ENCODE measurements at places on chromosomes 3 and 15.

- DNase-seq, result peak; percentile 77
Measured at GRCh38 chr15:89206908-89207331, 14.5 kb downstream of the RLBP1 start.

DNA sequence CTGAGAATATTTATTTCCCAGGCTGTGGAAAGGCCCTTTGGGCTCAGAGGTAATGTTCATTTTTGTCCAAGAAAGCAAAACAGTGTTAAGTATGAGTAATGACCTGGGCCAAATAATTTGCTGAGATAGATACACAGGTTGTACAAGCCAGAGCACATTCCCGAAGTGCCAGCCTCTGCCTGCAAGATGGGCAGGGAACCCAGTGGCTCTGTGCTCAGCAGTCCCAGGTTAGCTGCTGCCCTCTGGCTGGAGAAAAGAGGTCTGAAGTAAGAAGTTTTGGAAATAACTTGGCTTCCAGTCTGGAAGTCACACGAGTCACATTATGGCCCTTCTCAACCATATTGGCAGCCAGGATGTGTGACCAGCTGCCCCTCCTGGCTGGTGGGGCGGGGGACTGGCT lies 20.2 kb downstream of the MYZAP start:
- DNase-seq, result peak; percentile 20

GRCh38 chr15:65902373-65902772 lies 33.1 kb downstream of the RAB11A start:
- peak; percentile 81 for DNase-seq

DNA sequence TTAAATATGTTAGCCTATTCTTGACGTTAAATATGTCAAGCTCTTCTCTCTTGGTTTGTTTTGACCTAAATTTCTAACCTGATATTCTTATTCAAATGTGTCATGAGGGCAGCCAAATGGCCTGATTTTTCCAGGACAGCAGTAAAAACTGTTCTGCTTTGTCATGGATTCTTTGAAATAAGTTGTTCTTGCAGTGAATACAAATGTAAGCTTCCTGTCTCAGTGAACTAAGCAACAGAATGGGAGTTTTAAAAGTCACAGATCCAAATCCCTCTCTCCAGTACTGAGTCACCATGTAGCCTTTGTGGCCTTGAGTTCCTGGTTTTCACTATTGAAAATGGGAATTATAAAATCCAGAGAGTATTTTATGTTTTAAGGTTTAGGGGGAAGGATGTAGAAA lies 301.8 kb downstream of the NLGN1 start:
- DNase-seq, result no peak

GRCh38 chr3:127043041-127043641 lies 60.2 kb downstream of the PLXNA1 start:
- DNase-seq, result no peak

DNA sequence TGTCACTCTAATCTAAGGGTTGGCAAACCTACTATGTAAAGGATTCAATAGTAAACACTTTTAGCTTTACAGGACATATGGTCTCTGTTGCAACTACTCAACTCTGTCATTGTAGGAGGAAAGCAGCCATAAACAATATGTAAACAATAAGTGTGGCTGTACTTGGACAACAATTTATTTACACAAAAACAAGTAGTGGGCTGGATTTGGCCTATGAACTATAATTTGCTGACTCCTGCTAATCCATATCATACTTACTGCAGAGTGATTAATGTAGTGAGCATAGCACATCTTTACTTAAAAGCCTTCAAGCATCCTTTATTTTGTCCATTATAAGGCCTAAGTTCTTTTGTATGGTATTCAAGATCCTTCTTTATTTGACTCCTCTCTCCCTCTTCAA lies 441.9 kb downstream of the ZIC1 start:
- no peak for DNase-seq

DNA sequence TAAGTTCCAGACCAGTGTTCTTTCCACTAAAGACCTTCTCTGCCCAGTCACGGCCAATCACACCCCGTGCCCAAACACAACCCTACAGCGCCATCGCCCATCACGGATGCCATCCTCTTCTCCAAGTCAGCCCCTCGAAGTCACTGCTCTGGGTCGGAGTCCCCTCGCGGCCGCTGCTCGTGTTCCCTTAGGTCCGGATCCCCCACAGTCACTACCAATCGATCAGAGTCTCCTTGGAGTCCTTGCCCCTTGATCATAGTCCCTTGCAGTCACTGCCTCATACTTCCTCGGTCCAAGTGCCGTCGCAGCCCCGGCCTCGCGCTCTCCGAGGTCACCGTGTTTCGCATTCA lies 461 bp downstream of the PCYT1A start:
- DNase-seq, result no peak

DNA sequence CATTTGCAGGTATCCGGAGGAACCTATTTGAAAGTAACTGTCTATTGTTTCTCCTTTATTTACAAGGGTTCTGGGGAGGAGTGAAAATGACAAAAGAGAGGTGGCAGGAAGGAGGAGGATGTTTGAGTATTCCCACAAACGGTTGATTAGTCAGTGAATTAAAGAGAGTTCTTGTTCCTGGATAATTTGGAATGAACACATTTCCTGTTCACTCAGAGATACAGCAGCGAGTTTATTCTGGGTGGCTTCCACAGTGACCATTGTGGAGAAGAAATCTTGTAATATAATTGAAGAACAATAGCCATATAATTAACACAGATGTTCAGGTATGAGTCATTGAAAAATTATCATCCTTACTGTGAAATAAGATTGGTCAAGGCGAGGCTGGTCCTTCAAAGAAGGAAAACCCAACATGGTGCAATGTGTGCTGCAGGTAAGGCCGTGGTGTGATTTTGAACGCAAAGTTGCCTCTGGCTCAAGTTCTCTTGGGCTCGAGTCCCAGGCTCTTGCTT lies 77.3 kb downstream of the NFKBIZ start:
- DNase-seq, result peak; percentile 7

GRCh38 chr15:100937171-100937570 lies 18.0 kb downstream of the LRRK1 start:
- no peak for DNase-seq

- DNase-seq, result no peak
Measured at GRCh38 chr3:18007980-18008379, 265.5 kb upstream of the TBC1D5 start.

GRCh38 chr15:55108858-55109518 lies 87.8 kb downstream of the RSL24D1 start:
- DNase-seq, result peak; percentile 59

- DNase-seq, result no peak
Measured at GRCh38 chr3:167899093-167899492, 163.6 kb downstream of the SERPINI1 start.

GRCh38 chr3:184812662-184813042 lies 686 bp downstream of the VPS8 start:
- no peak for DNase-seq

- DNase-seq, result no peak
Measured at GRCh38 chr3:37670961-37671483, 190.7 kb upstream of the CTDSPL start.

GRCh38 chr15:41930221-41930866 lies 36.5 kb upstream of the SPTBN5 start:
- no peak for DNase-seq

GRCh38 chr3:193297421-193297820 lies 56.4 kb downstream of the PLAAT1 start:
- no peak for DNase-seq

- no peak for DNase-seq
Measured at GRCh38 chr3:65924762-65925161, 114.0 kb downstream of the MAGI1 start.

- DNase-seq, result peak; percentile 36
Measured at GRCh38 chr15:67968564-67968963, 85.6 kb upstream of the PIAS1 start.

GRCh38 chr15:41809121-41809520 lies 18.8 kb upstream of the JMJD7 start:
- no peak for DNase-seq

DNA sequence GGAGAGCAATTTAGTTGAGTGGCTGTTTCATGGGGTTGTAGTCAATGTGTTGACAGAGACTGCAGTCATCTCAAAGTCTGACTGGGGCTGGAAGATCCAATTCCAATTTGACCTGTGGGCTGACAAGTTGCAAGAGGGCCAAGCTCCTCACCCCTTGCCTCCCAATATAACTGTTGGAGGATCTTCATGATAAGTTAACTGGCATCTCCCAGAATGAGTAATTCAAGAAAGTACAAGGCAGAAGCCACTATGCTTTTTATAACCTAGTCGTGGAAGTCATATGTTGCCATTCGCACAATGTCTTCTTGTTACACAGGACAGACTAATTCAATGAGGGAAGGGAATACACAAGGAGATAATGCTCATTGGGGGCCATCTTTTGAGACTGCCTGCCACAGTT lies 29.1 kb downstream of the GPR15 start:
- no peak for DNase-seq

- DNase-seq, result no peak
Measured at GRCh38 chr3:188938999-188939398, 232.8 kb upstream of the TPRG1 start.

GRCh38 chr15:88375234-88375927 lies 91.8 kb downstream of the MRPL46 start:
- no peak for DNase-seq

- DNase-seq, result no peak
Measured at GRCh38 chr3:150426292-150426691, 18.2 kb downstream of the TSC22D2 start.

GRCh38 chr15:82931221-82931620 lies 21.3 kb downstream of the HOMER2 start:
- no peak for DNase-seq

- no peak for DNase-seq
Measured at GRCh38 chr15:91447991-91448644, 348.1 kb downstream of the SV2B start.

GRCh38 chr15:100592898-100593297 lies 9.1 kb downstream of the LINS1 start:
- no peak for DNase-seq

DNA sequence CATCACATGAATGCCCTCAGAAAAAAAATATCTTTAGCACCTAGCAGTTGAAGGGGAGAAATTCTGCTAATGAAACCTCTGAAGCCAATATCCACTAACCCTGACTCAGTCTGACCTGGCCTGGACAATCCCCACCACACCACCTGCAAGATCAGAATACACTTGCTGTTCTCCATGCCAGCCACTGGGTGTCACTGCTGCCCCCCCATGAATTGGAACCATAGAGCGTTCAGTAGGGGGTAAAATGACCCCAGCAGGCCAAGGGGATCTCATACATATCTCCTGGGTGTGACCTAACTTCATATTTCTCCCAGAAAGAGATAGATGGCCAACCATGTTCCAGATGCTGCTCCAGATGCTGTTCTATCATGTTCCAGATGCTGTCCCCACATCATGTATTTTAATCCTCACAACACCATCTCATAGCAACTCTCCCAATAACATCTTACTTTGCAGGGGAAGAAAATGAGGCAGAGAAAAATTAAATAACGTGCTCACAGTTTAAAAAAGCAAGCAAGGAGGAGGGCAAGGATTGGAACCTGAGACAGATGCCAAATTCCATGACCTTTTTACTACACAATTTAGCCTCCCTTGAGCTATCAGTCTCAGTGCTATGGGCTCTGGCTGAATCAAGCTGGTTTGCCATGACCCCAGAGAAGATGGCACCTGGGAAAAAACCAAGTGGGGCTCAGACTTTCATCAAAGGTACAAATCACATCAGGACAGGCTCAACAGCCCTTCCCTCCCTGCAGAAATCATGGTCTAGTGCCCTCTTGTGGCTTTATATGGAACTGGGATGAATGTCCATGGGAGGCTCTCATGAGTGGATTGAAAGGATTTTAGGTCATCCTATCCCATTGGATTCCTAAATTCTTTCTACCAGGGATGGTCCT lies 12.4 kb downstream of the NTRK3 start:
- DNase-seq, result peak; percentile 21

- DNase-seq, result no peak
Measured at GRCh38 chr3:6444888-6445658, 415.8 kb upstream of the GRM7 start.

DNA sequence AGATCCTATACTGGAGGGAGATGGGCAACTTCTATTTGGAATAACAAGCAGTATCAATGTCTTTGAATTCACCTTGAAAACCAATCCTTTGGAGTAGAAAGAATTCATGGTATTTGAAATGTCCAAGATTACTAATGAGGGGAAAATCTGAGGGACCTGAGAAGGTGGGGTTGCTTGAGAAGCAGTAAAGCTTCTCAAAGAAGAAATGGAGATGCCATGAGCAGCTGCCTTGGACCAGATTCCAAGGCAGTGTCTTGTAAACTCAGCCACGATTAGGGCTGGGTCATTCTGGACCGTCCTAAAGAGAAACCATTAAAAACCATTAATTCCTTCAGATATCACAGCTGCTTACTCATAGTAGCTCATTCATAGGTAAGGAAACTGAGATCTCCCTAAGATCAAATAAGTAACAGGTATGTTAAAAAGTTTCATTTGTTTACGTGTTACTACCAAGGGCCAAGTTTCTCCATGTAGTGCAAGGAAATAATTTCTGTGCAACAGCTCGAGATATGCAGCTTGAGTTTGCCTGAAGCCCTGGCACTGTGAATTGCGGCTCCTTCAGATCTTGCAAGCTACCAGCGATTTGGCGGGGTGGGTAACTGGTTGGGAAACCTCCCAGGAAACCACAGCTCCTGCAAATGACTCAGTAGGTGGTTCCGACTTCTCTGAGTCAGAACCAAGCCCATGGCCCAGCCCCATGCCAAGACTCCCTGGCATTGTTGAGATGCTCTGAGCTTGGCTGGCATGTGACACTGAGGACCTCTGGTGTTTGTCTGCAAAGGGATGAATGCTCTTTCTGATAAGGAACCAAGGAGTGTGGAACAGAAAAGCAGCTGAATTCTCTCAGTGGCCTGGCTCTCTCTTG lies 296.8 kb downstream of the RORA start:
- no peak for DNase-seq

- DNase-seq, result no peak
Measured at GRCh38 chr3:57617739-57618138, 20.6 kb upstream of the ARF4 start.

- DNase-seq, result no peak
Measured at GRCh38 chr15:29838352-29839010, 16.2 kb upstream of the TJP1 start.

- no peak for DNase-seq
Measured at GRCh38 chr3:172604895-172605646, 81.8 kb upstream of the TNFSF10 start.

- no peak for DNase-seq
Measured at GRCh38 chr3:195052939-195053338, 218.0 kb downstream of the XXYLT1 start.
